GM12878 (cell line): ENCODE measurements at places on chromosomes 2 and 18.

- H3K4me3 ChIP-seq, result no peak overlapping the region
- H3K36me3 ChIP-seq, result no peaks in the 10 kb centered on the region
- H3K4me1 ChIP-seq, result no peaks in the 10 kb centered on the region
- no peak overlapping the region for H3K27ac ChIP-seq
- DNase-seq, result no peak
Observed at GRCh38 chr2:96106991-96107707, 9.2 kb downstream of the ADRA2B start.

- H3K27me3 ChIP-seq, result no peaks in the 10 kb centered on the region
- H3K27ac ChIP-seq, result no peak overlapping the region
- H3K4me1 ChIP-seq, result no peaks in the 10 kb centered on the region
- H3K4me3 ChIP-seq, result no peak overlapping the region
- DNase-seq, result no peak
Observed at GRCh38 chr2:150137338-150138069, 350.0 kb downstream of the RND3 start.

DNA sequence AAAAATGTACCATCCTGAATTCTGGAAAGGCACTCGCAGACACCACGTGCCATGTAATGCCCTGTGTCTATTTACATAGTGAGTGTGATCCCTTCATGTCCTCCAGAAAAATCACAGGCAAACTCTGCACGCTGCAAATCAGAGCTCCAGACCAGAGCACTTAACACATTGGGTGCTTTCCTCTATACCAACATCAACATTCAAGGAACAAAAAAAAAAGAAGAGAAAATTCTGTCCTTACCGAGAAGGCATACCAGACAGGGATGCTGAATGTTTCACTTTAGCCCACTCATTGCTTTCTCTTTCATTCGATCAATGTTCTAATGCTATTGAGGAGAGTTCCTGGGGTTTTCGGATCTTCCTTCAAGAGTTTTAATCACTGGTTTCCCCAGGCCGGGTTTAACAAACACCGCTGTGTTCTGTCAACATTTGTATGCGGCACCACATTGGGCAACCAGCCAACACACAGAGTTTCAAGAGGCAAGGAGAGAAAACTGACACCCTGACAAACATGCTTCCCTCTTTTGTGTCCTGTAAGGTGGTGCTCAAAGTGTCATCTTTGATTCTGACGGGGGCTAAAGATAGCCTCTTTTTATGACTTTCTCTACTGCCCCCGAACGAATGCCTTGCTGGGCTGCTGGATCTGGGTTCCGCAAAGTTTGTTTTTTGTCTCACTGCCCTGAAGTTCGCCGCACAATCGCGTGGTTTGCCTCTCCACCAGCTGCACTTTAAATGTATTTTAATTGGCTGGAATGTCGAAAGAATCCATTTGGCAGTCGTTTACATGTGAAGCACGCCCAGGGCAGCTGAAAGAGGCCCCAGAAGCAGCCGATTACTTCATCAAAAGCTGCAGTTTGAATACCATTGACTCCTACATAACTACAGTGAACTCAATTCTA lies 106.4 kb upstream of the NCKAP5 start:
- no peak overlapping the region for H3K27ac ChIP-seq
- H3K4me1 ChIP-seq, result no peaks in the 10 kb centered on the region
- H3K36me3 ChIP-seq, result no peaks in the 10 kb centered on the region
- peaks cover 2% of the 10 kb centered on the region for H3K27me3 ChIP-seq
- DNase-seq, result no peak

DNA sequence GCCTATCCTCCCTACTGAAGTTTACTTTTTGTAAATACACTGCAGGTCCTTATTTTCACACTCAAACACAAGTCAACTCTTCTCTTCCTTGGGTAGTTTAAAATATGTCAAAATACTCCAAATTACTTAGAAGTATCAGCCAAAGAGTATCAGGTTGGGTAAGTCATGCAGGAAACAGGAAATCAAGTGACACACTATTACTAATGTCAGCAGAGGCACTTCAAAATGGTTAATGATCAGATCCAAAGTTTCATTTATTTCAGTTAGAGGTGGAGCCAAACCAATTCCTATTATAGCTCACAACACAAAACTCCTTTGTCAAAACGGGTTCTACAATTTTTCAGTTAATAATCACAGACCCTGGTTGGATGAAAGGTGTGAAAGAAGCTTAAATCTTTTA lies 54.2 kb downstream of the DLGAP1 start:
- H3K36me3 ChIP-seq, result no peaks in the 10 kb centered on the region
- H3K4me3 ChIP-seq, result no peak overlapping the region
- no peak overlapping the region for H3K27ac ChIP-seq
- DNase-seq, result no peak
